ENCODE measurements at places on chromosomes 5 and 9. TPM values are rescaled to one million over a fixed set of nuclear protein-coding genes. Genes with fewer than 3 reads are reported as not detected.
A peak's percentile ranks its signal among the peaks of the same experiment; 100 is the strongest.

ADAMTS16 gene
- 1.7 TPM for total RNA-seq

DAB2IP gene
- 17.6 TPM for total RNA-seq

CAMK4 gene
- total RNA-seq: 0.55 TPM

PCSK5 gene
- total RNA-seq: not detected

C1QTNF3 gene
- 1.1 TPM for total RNA-seq

DMRT3 gene
- total RNA-seq: not detected

CBY3 gene
- 1.4 TPM for total RNA-seq

DNA sequence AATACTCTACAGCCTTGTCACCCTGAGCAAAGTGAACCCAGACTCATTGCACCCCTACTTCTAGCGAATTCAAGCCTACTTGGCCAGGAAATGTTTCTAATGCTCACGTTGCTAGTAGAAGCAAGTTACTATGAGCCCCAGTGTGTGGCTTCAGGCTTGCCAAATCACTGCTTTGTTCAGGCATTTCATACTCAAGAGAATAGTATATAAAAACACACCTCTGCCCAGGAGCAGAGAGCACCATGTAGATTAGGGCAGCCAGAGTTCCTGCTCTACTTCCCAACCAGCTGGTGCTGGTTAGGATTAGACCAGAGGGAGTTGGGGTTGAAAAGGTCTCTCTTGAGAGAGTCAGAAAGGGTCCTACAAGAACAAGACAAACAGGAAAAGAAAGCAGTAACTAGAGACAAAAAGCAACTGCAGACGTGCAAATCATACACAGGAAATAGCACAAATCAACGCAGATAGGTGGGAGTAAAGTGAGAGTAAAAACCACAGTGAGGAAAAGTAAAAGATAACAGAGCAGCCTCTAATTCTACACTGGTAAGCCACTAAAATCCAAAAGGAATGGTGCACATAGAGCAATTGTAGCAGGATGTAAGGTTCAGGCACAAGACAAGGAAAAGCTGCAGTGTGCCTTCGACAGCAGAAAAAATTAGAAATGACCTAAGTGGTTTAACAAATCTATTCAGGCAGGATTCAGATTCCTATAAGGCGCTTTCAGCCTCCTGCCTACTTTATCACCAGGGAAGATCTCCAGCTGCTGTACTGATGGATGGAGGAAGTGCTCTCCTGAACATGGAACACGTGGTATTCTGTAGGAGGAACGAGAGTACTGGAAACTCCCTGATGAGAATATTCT is 49.6 kb upstream of the KIF2A start:
- no peak overlapping the region for H3K27ac ChIP-seq
- no peak overlapping the region for H3K4me3 ChIP-seq
- no peak for DNase-seq
- no peaks in the 10 kb centered on the region for H3K27me3 ChIP-seq
- no peaks in the 10 kb centered on the region for H3K4me1 ChIP-seq
- H3K36me3 ChIP-seq: no peaks in the 10 kb centered on the region

DNA sequence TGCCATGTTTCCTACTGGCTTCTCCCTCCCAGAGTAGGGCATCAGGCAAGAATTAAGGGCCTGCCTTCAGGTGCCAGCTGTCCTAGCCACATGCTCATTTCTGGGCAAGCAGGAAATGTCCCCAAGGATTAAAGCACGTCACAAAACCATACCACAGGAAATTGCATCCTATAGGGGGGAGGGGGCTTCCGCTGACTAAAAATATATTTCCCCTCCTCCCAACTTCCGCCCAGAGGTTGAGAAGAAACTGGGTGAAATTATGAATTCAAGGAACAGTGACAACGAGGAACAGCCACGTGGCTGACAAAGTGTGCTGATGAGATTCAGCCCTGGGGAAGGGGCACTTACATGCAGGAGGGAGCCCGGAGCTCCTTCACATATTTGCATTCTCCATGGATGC is 4.1 kb downstream of the HBEGF start:
- no peak overlapping the region for H3K4me3 ChIP-seq
- H3K4me1 ChIP-seq: peaks cover 71% of the 10 kb centered on the region
- H3K27me3 ChIP-seq: no peaks in the 10 kb centered on the region
- no peak overlapping the region for H3K27ac ChIP-seq
- no peak for DNase-seq
- peaks cover 56% of the 10 kb centered on the region for H3K36me3 ChIP-seq

DNA sequence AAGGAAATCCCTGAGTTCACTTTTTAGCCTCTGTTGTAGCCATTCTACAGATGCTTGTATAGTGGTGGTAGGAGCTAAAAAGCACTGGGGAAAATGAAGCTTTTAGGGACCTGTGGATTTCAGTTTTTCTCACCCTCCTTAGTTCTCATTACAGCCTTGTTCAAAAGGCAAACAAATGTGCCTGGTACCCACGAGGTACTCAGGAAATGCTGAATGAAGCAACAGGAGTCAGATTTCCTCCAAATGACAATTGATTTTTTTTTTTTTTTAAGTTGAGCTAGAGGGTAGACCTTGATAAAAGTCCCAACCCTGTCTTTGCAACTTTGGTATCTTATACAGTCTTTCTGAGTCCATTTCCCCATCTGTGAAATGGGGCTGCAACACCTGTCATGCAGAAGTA is 21.3 kb upstream of the TMOD1 start:
- H3K4me3 ChIP-seq: no peak overlapping the region
- no peaks in the 10 kb centered on the region for H3K4me1 ChIP-seq
- DNase-seq: no peak

DNA sequence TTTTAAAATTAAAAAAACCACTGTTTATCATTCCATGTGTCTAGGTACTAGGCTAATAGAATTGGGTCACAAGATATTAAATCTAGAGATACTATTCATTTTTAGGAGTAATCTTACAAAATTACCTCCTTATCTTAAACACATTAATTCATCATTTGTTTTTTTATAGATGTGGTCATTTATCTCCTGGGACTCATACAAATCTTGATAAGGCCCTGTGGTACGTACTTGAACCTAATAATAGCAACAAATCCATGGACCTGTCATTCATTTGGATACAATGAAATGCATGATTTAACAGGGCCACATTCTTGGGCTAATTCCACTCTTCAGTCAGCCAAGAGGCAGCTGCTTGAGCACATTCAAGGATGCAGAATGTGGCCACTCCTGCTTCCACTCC is 66.4 kb upstream of the MARCHF11 start:
- H3K4me3 ChIP-seq: no peak overlapping the region
- H3K27me3 ChIP-seq: no peaks in the 10 kb centered on the region
- no peaks in the 10 kb centered on the region for H3K36me3 ChIP-seq
- no peaks in the 10 kb centered on the region for H3K4me1 ChIP-seq
- no peak overlapping the region for H3K27ac ChIP-seq

DNA sequence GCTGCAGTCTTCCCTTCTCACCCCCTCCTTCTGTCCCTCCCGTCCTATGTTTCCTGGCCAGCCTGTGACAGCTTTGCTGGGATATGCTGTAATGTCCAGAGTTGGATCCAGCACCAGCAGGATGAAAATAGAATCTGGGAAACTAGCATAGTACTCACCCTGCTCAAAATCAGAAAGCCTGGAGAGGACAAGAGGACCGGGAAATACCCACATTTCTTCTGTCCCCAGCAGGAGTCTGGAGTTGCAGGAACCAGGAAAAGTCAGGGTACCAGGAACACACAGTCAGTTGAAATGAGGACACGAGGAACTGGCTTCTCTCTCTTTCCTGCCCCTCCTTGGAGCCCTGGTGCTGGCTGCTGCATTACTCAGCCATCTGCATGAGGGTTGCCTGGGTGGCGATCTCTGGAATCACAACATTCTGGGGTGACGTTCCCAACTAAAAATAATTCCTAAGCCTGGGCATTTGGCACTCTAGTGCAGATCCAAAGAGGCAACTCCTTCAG is 59.6 kb upstream of the NFIL3 start:
- H3K4me3 ChIP-seq: no peak overlapping the region
- no peak overlapping the region for H3K27ac ChIP-seq
- DNase-seq: no peak
- H3K27me3 ChIP-seq: no peaks in the 10 kb centered on the region
- H3K4me1 ChIP-seq: no peaks in the 10 kb centered on the region
- no peaks in the 10 kb centered on the region for H3K36me3 ChIP-seq

- H3K36me3 ChIP-seq: peaks cover 2% of the 10 kb centered on the region
- H3K4me3 ChIP-seq: no peak overlapping the region
- H3K27me3 ChIP-seq: no peaks in the 10 kb centered on the region
- no peaks in the 10 kb centered on the region for H3K4me1 ChIP-seq
- H3K27ac ChIP-seq: no peak overlapping the region
Observed at GRCh38 chr9:36007316-36007708, 29.4 kb upstream of the RECK start.

DNA sequence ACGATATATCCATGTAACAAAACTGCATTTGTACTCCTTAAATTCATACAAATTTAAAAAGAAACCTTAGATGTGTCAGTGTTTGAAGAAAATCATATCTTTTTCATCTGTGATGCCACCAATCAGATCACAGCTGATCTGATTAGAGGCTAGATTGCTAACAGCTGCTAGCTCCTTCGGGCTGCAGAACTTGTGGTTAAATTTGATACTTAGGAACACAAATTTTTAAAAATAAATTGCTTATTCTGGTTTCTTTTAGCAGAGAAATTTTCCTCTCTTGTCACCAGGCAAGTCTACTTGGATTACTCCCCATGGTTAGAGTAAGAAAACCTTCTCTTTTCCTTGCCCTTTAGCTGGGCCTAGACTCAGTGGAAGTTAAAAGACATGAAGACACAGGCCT is 94.6 kb upstream of the RANBP6 start:
- H3K27me3 ChIP-seq: no peaks in the 10 kb centered on the region
- DNase-seq: no peak
- H3K4me1 ChIP-seq: peaks cover 27% of the 10 kb centered on the region
- no peak overlapping the region for H3K27ac ChIP-seq

DNA sequence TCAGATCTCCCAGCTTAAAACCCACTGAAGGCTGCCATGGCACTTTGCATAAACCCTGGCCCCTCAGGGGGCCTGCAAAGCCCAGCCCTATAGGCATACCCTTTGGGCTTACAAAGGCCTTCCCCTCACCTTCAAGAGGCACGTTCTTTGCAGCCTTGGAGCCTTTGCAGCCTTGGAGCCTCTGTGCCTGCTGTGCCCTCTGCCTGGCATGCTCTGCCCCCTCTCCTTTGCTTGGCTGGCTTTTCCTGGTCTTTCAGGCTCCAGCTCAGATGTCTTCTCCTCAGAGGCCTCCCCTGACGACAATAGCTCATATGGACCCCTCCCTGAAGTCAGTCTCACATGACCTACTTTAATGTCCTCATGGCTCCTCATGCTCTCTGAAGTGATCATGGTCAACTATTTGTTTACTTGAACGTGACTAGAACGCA is 60.3 kb downstream of the CXXC5 start:
- H3K27me3 ChIP-seq: 0 out of 2 replicates have a peak, but pooled peaks cover 5% of the 10 kb centered on the region
- no peak overlapping the region for H3K4me3 ChIP-seq
- H3K36me3 ChIP-seq: no peaks in the 10 kb centered on the region
- H3K4me1 ChIP-seq: no peaks in the 10 kb centered on the region

DNA sequence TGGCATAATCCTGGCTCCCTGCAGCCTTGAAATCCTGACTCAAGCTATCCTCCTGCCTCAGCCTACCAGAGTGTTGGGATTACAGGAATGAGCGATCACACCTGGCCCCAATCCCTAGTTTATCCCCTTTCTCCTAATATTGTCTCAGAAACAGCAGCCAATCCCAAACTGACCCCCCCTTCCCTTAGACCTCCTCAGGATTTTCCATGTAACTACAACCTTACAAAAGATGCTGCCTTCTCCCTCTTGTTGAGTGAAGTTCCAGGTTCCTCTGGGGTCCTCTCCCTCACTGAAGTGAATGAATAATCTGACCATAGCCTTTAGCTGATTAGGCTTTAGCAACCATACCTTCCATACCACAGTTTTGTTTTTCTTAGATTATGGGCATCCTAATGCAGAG is 25.9 kb upstream of the MSANTD3 start:
- DNase-seq: no peak
- no peaks in the 10 kb centered on the region for H3K27me3 ChIP-seq
- no peaks in the 10 kb centered on the region for H3K36me3 ChIP-seq
- H3K27ac ChIP-seq: no peak overlapping the region
- no peak overlapping the region for H3K4me3 ChIP-seq

GRCh38 chr9:84325347-84325973 is 15.1 kb downstream of the SLC28A3 start:
- H3K27ac ChIP-seq: peak overlapping the region; percentile 60
- DNase-seq: peak; percentile 70
- H3K4me1 ChIP-seq: peaks cover 38% of the 10 kb centered on the region
- H3K36me3 ChIP-seq: no peaks in the 10 kb centered on the region

DNA sequence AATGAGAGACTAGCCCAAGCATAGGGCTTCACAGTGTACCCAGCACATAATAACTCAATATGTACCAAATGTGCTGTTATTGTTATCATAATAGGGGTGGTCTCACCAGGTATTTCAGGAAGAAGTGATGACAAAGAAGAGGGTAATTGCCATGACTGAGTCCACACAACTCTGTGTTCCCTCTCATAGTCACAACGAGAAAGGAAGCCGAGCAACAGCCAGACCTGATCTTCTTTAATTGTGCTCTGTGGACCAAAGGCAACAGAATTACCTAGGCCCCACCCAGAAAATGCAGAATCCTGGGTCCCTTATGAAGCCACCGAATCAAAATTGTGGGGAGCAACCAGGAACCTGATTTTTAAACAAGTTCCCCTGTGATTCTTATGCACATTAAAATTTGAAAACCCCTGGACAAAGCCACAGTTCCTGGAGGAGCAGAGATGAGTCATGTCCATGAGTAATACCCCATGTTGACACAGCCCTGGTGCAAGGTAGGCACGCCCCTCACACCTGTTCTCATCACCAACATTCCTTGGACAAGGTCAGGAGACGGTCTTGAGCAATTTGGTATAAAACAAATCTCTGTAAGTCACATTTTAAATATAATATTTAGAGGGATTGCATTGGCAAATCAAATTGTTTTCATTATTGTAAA is 5.2 kb downstream of the FGF1 start:
- peaks cover 37% of the 10 kb centered on the region for H3K4me1 ChIP-seq
- peak overlapping the region; percentile 91 for H3K27ac ChIP-seq
- peak overlapping the region; percentile 12 for H3K4me3 ChIP-seq
- H3K36me3 ChIP-seq: no peaks in the 10 kb centered on the region
- DNase-seq: peak; percentile 92
- no peaks in the 10 kb centered on the region for H3K27me3 ChIP-seq

- H3K27ac ChIP-seq: peak overlapping the region; percentile 64
- peak overlapping the region; percentile 29 for H3K4me3 ChIP-seq
- DNase-seq: peak; percentile 77
- H3K27me3 ChIP-seq: no peaks in the 10 kb centered on the region
- no peaks in the 10 kb centered on the region for H3K36me3 ChIP-seq
Observed at GRCh38 chr5:119360905-119361593, 5.2 kb downstream of the TNFAIP8 start.

- H3K4me3 ChIP-seq: no peak overlapping the region
- H3K27ac ChIP-seq: no peak overlapping the region
- H3K36me3 ChIP-seq: no peaks in the 10 kb centered on the region
- DNase-seq: no peak
Observed at GRCh38 chr5:156686380-156686779, 163.7 kb upstream of the PPP1R2B start.

DNA sequence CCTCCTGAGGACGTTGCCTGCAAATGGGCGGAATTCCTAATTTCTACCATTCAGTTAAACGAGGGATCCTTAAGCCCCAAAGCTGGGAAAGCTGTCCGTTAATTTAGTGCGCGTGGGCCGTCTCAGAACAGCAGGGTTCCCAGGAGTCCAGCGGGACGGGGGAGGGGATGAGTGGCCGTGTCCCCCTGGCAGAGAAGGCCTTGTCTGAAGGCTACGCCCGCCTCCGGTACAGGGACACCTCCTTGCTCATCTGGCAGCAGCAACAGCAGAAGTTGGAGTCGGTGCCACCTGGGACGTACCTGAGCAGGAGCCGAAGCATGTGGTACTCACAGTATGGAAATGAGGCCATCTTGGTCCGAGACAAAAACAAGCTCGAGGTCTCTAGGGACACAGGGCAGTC is 1.3 kb downstream of the BRD3OS start:
- no peak for DNase-seq
- no peaks in the 10 kb centered on the region for H3K27me3 ChIP-seq

Data from PC-3 (cell line).